ENCODE measurements at places on chromosomes 7 and 10.

- no peak for DNase-seq
Observed at GRCh38 chr7:28643584-28644340, 231.4 kb downstream of the CREB5 start.

DNA sequence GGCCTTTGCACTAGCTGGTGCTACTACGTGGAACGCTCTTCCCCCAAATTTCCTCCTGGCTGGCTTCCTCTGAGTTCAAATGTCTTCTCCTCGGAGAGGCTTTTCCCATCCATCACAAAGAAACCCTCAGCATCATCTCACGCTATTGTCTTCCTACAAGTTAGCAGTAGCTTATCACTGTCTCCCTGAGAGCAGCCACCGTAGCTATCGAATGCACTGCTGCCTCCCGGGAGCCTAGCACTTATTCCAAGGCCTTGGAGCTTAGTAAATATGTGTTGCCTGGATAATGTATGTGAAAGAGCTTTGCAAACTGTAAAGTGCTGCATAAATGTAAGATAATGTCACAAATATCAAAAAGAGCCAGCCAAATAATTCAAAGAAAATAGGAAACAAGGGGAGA lies 124.4 kb downstream of the KCNMA1 start:
- DNase-seq: no peak

DNA sequence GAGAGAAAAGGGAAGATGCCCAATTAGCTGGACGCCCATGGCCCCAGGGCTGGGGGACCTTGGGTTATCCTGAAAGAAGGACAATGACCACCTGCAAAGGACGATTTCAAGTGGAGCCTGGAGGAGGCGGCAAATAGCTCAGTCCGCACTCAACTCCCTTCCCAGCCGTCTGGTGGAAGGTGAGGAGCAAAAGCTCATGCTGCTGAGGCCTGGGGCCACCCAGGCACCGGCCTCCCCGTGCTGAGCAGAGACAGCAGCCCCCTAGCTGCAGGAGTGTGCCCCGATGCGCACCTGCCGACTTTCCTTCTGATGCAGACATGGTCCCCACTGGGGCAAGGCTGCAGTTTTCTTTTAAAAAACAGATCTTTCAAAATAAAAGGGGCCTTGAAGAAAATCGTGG lies 7.9 kb downstream of the FAM20C start:
- DNase-seq: no peak

- no peak for DNase-seq
Observed at GRCh38 chr10:34016576-34016975, 682.1 kb upstream of the NRP1 start.

DNA sequence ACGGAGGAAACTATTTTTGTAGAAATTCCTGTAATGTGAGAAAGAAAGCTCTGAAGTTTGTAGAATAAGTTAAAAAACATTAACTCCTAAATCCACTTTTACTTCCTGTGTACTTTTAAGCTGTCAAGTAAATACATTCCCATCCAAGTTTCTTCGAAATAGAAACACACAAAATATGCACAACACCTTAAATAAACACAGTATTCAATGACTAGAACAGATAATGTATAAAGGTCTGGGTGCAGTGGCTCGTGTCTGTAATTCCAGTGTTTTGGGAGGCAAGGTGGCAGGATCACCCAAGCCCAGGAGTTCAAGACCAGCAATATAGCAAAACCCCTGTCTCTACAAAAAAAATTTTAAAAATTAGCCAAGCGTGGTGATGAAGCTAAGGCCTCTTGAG lies 121.9 kb upstream of the ODAD2 start:
- no peak for DNase-seq

DNA sequence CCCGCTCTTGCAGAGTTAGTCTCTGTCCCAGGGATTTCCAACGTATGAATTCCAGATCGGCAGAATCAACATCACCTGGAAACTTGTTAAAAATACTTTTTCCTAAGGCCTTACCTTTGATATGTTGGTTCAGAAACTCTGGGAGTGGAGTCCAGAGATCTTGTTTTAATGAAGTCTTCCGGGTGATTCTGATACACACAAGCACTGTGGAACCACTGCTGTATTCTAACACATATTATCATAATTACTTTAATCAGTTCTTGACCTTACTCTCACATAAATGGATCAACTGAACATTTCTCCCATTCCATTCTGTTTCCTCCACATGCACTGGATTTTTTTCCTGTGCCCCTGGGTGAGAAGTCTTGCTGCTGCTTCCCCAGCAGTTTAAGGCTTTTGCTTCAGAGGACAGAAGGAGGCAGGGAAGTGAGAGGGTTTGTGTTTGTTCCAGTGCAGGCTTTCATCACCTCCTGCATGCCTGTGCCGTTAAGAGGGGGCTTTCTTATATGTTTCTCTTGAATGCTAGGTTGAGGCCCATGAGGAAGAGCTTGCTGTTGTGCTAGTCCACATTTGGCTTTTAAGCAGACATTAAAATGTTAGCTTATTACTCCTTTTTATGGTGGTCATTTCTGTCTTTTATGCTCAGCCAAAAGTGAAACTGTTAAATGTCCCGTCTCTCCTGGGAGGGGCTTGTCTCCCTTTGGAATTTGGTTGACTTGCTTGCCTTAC lies 32.4 kb downstream of the CCSER2 start:
- DNase-seq: peak; percentile 33

GRCh38 chr7:155558961-155559360 lies 12.6 kb upstream of the CNPY1 start:
- DNase-seq: no peak

DNA sequence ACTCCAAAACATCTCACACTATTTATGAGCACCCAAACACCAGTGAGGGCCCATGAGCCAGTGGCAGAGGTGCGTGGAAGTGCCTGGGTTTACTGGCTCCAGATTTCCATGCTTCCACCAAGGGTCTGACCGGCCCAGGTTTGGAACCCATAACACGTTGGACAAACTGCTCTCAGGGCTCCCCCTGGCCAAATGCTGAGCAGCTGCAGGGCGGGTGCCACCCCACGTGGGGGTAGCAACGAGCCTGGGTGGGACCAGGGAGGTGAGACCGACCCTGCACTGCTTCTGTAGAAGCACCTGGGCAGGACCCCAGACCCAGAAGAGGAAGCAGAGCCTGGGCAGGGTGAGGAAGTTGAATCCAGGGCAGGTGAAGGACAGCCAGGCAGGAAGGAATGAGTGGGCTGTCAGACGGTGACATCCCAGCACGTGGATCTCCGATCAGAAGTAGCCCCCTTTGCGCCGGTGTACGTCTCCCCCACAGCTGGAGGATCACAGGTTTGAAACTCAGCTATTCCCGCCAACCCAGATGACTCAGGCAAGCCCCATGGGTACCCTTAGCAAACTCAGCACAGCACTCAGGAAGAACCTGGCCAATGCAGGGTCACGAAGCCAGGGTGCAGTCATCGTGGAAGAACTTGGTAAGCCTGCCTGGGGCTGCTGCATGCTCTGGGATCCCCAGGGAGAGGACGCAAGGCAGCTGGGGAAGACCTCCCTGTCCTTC lies 100.4 kb upstream of the DDC start:
- DNase-seq: no peak

- DNase-seq: no peak
Observed at GRCh38 chr7:2802101-2802500, 42.0 kb downstream of the GNA12 start.

- DNase-seq: no peak
Observed at GRCh38 chr7:107151538-107151937, 17.3 kb upstream of the HBP1 start.

- DNase-seq: peak; percentile 61
Observed at GRCh38 chr10:58701405-58702135, 188.9 kb downstream of the BICC1 start.

GRCh38 chr10:30080161-30080560 lies 20.8 kb upstream of the JCAD start:
- peak; percentile 51 for DNase-seq

DNA sequence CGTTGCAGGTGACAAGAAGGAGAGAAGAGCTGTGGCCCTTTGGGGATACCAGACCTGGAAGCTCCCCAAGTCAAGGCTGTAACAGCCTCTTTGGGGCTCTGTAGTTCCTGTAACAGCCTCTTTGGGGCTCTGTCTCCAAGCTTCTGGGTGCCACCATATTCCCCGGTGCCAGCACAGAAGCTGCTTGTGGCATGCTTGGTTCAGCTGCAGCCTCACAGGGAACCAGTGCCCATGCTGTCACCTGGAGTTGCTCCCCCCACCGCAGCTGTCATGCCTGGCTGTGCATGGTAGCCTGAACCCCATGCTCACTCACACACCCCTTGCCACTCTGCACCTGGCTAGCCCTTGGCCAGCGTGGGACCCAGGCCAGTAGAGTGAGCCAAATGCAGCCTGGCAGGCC lies 109.1 kb downstream of the ELAPOR2 start:
- no peak for DNase-seq

DNA sequence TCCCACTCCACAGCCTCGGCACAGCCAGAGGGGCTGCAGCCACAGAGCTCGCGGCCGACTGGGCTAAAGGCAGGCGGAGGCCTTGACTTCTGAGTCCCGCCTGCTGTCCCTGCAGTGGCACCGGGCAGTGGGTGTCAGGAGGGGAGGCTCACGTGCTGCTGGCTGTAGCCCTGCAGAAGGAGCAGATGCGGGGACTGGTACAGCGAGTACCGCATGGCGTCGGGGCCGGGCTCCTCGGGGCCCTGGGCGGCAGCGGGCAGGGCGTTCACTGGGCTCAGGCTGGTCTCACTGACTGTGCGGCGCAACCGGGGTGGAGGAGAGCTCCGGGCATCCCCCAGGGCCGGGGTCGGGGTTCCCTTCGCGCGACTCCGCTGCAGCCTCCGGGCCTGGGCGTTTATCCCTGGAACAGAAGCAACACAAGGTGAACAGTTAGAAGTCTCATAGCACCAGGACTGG lies 25.6 kb downstream of the PAPOLB start:
- no peak for DNase-seq

- no peak for DNase-seq
Observed at GRCh38 chr10:100725071-100725471, 20.3 kb upstream of the PAX2 start.

DNA sequence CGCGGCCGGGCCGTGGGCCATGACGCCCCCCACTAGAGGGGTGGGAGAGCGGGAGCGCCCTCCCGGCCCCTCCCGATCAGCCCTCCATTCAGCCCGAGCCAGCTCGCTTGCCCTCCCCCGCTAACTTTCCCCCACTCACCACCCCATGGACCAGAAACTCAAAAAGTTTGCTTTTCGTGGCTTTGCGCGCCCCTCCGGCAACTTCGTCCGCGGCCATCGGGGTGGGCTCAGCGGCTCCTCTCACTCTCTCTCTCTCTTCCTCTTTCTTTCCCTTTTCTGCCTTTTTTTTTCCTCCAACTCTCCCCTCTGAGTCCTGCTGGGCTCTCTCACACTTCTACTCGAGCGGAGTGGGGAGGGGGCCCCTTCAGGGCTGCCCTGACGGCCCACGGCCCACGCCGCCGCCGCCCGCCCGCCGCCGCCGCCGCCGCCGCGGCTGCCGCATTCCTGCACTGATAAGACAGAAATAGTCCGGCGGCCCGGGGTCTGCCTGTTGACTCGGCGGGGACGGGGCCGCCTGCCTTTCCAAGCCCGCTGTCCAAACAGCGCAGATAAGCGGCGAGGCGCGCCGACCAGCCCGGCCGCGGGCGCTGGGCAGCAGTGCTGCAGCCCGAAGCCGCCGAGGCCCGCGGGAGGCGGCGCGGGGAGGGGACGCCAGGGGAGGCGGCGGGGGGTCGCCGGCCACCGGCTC lies at the start of gene SMARCD3:
TSS of gene SMARCD3 (minus strand) at position 349 of the 688 bp plus-strand sequence. CDS start at position 217, 132 bp downstream.
- DNase-seq: peak; percentile 74

DNA sequence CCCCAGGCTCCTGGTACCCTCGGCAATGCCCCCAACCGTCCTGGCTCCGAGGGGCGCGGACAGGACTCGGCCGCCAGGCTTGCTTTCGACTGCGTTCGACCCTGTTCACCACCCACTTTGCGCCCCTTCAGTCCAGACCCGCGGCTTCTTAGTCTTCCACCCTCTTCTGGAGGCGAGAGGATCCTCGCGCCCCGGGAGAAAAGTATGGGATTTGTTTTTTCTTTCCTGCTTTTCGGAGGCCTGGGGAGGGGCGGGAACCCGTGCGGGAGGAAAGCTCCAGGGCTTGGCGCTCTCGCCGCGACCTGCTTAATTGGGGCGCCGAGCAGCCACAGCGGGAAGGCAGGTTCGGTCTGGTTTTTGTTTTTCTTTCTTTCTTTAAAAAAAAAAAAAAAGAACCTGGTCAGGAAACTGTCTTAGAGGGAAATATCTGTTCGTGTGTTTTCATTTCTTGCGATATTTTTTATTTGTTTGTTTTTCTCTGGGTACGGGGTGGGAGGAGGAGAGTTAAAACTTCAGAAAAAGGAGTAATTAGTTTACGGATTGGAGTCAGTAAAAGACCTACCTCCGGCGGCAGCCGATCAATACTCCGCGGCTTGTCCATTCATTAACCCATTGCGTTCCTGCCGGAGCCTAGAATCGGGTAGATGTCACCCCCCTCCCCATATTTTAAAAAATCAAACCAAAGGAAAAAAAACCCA lies 1.6 kb downstream of the EMX2 start:
- no peak for DNase-seq

GRCh38 chr7:97313900-97314299 lies 196.4 kb downstream of the SDHAF3 start:
- no peak for DNase-seq

GRCh38 chr10:114259824-114260223 lies 20.8 kb downstream of the VWA2 start:
- peak; percentile 87 for DNase-seq

DNA sequence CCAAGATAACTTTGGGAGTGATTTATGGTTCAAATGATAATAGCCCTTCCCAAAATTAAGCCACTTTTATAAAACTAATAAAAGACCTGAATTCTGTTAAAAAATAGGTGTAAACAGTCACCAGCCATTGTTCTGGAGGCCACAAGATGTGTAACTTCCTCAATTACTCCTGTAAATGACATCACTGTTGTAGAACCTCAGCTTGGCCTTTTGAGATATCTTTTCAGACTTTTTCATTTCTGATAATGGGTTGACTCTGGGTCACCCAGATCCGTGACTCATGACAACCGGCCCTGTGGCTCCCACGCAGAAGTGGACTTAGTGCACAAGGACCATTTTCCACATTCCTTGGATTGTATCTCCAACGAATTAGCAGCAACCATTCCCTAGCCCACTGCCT lies 106.6 kb downstream of the DKK1 start:
- no peak for DNase-seq

DNA sequence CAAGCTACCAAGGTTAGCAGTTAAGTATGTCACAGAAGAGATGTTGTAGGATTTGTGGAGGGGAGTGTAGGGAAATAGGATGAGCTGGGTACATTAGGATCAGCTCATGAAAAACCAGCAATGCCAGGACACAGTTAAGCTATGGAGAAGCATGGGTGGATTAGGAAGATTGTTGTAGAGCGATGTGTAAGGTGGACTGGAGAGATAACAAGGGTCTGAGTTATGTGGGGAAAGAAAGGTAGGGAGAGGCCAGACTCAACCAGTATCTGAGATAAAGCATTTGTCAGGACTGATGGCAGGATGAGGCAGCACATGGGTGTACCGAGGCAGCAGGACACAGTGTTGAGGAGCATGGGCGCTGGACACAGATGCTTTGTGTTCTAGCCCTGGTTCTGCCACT lies 85.4 kb upstream of the PRR15 start:
- no peak for DNase-seq

- DNase-seq: no peak
Observed at GRCh38 chr10:58026036-58026435, 241.7 kb downstream of the IPMK start.

GRCh38 chr7:158557441-158557755 lies 30.2 kb downstream of the PTPRN2 start:
- no peak for DNase-seq

- peak; percentile 76 for DNase-seq
Observed at GRCh38 chr10:102243309-102243708, 2.0 kb upstream of the PITX3 start.

Data from AG20443 (cell line).